ENCODE measurements at places on chromosomes 11 and 22.

DNA sequence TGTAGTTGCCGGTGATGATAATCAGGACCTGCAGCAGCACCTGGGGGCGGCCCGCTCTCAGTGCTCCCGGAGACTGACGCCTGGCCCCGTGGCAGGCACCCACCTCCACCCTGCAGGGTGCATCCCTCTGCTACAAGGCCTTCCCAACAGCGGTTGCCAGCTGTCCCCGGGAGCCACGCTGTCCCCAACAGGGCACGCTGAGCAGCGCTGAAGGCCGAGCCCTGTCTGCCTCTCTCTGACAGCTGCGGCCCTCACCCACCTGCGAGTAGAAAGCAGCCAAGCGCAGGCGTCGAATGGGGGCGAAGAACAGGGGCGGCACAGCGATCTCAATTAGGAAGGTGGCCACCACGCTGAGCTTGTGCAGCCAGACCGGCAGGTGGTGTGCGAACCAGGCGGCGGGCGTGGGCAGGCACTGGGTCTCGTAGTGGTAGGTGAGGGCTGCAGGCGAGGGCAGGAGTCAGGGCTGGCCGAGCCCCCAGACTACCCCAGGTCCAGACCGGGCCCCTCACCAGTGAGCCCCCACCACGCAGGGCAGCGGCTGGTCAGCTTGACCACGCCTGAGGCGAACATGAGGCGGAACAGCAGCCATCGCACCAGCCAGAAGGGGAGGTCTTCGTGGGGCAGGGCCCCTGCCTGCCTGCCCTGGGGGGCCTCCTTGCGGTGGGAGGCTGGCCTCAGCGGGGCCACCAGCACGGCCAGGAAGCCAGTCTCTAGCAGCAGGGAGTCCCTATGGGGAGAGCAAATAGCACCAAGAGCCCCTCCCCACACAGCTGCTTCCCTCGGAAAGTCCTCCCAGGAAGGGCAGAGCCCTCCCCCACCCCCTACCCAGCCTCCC lies 1.5 kb downstream of the LMF2 start:
- no peak for DNase-seq

GRCh38 chr11:96967616-96968015 lies 577.8 kb downstream of the JRKL start:
- no peak for DNase-seq

DNA sequence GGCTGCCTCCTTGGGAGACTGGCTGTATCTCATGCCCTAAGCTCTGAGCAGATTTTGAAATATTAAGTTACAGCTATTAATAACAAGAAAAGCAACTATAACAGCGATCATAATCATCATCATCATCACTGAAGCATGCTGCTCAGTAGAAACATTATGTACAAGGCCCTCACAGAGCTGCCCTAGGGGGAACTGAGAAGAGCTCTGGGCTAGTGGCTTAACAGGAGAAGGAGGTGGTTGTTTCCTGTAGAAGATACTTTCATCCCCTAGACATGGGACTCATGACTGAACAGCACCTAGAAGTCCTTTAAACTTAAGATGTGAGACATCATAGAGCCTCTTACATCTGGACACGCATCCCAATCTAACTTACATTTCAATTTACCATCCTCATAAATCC lies 332.8 kb upstream of the PLET1 start:
- DNase-seq: no peak

DNA sequence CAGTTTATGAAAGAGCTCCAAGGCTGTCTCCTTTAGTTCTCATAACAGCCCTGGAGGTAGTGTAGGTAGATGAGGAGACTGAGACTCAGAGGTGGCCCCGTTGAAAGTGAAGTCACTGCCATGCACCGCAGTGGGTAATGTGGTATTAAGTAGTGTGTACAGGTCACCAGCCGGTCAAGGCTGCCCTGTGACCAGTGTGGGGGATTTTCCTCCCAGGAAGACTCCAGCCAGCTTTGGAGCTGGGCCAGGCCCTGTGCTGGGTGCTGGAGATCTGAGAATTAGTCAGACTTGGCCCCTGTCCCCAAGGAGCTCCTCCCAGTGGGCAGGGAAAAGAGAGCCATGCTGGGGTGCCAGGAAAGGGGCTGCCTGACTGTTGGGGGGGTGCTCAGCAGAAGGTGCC lies 5.3 kb downstream of the OMP start:
- DNase-seq: no peak

DNA sequence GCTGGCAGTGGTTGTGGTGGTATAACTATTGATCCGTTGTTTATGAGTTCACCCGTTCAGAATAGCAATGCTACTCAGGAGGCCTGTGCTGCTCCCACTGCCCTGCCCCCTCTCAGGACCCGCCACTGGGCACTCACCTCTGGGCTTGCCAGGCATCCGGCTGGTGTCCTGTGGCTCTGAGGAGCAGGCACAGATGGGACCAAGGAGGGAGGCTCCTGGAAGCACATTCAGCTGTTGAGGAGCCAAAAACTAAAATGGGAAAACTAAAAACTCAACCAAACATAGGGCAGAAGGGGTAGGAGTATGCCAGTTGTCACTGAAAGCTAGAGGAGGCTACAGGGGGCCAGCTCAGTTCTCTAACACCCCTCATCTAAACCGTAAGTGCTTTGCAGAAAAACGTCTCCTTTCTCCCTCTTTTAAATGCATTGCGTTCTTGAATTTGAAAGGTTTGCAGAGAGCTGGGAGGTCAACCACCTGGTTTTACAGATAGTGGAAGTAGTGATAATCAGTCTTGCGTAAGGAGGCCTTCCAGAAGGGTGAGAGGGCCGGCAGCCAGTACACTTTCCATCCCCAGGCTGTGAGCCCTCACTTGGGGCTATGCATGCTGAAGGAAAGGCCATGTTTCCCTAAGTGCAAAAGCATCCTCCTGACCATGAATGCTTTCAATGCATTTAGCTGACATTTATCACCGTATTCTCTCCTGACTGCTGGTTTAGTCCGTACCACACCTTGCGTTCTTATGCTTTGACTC lies 547.4 kb downstream of the NTM start:
- DNase-seq: no peak

GRCh38 chr11:94546162-94546470 lies 2.4 kb downstream of the FUT4 start:
- DNase-seq: no peak

- DNase-seq: no peak
These were observed 239.3 kb downstream of the GRIK4 start for GRCh38 chr11:120750647-120751549.

- no peak for DNase-seq
These were observed 37.8 kb downstream of the SLC5A1 start for GRCh38 chr22:32080904-32081303.

DNA sequence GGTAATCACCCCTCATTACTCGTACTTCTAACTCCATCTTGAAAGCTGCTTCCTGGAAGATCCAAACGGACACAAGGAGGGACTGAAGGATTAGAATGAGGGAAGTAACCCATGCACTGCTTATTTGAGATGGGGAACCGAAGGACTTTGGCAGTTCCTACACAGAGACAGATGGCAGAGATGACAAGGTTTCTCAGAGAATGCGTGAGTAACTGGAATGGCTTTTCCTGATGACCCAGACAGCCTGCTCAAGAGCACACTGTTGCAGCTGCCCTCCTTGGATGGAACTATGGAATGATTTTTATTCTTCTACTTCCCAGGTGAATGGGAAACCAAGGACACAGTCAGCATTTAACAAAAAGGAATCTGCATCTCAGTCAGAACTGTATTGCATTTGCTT lies 7.3 kb downstream of the KCNJ11 start:
- no peak for DNase-seq

DNA sequence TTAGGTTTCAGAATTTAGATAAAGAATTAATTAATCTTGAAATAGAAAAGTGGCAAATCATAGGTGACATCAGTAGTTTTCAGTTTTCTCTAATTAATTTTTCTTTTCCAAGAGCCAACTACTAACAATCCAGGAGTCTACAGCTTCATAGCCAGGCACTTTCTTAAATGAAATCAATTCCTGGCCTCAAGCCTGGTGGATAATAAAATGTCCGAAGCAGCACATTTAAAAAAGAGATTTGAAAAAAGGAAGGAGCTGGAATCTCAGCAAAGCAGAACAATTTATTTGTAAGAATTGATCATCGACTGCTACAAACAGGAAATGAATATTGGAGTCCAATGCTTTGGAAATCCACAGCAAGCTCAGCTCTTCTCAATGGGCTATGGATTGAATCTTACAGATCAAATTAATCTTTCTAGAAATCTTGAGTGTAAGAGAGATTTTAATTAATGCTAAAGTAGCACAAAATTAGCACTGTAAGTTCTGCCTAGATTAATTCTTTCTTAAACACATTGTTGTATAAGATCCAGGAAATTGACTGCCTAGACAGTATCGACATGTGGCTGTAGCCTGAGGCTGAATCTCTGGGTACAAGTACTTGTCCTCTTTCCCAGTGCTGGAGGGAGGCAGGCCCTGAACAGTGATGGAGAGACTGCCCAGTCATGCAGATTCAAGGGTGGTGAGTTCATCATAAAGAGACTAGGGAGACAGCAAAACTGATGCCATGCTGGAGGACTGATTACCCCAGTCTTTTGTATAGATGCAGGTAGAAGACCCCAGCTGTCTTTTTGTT lies 167.8 kb upstream of the POU2AF2 start:
- no peak for DNase-seq

DNA sequence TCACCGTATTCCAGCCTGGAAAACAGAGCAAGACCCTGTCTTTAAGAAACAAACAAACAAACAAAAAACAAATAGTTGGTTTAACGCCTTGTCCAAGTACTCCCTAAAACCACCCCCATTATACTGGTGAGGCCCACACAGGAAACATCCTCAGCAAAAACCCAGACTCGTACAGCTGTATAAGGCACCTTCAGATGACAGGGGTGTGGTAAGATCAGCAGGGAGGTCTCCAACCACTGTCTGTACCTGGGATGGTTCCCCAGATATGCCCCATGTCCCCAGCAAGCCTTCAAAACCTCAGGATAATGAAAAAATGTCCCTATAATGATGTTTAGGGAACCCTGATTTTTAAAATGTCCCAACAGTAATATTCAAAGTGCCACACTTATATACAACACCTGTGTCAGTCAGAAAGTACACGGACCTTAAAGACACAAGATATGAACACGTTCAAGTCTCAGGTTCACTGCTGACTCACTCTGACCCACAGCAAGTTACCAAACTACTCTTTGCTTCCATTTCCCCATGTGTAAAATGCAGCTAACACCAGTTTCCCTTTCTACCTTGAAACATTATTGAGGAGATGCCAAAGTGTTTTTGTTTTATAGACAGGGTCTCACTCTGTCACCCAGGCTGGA lies 9.3 kb downstream of the SF3A1 start:
- no peak for DNase-seq

- DNase-seq: peak; percentile 64
These were observed 522 bp downstream of the RHOG start for GRCh38 chr11:3840004-3840869.

DNA sequence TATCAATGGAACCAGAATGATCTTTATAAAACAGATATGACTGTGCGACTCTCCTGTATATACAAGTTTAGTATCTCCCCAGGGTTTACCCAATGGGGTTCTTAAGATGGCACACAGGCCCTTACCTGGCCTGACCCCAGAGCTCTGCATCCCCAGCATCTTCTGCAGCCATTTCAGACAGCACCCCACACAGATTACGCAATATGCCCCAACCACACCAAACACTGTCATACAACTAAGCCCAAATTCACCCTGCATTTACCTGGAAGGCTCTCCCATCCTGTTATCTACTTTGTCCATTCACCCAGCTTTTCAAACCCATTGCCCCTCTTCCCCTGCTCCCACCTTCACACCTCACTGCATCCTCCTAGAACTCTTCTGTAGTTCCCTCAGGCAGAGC lies 182.5 kb upstream of the API5 start:
- no peak for DNase-seq

DNA sequence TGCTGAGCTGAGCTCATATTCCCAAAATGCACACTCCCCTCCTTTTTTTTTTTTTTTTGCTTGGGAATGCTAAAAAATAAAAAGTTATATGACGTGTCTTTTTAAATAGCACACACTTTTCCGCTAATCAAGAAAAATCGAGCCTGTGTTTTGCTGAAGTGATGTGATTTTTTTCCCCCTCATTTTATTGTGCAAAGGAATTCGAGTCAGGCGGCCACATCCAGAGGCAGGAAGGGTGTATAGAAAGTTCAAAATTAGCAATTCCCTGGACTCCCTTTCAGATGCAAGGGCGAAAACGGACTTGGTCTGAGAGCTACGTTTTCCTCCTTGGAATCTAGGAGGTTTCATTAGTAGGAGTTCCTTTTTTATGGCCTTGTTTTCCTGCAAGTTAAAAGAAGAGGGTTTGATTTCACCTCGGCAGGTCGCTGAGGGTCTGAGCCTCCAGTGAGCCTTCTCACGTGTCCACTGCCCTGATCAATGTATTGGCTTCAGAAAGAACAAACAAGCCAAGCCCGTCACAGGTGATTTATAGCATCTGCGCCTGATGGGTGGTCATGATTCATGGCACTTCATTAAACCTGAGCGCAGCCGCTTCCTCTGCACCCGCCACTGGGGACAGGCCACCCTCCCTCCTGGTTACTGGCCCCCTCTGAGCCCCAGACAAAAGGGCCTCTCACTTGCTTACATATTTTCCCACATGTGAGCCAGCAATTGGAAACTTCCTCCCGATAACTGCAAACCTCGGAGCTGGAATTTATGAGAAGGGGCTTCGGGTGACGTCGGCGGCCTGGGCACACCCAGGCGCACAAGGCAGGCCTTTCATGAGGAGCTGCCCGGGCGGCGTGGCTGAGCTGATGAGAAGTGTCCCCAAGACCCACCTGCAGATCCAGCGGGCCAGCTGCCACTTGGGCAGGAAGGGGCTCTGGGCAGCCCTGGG lies 64.4 kb upstream of the LINC01488 start:
- no peak for DNase-seq

- no peak for DNase-seq
These were observed 8.0 kb downstream of the MMP7 start for GRCh38 chr11:102522312-102523188.

DNA sequence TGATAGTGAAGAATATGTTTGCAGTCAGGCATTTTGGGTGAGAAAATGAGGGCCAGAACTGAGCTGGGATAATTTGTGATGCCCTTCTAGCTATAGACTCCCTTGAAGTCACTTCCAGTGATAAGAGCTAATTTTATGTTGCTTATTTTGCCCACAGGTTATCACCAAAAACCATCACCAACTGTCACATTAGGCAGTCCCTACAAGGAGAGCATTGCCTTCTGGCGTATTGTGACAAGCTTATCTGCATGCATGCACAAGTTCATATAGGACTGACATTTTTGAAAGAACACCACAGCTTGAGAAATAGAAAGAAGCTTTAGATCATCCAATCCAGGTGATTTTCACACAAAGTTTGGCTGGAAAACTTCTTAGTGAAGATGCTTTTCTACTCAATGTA lies 735.3 kb upstream of the RAG2 start:
- no peak for DNase-seq

- DNase-seq: peak; percentile 81
These were observed 26.2 kb upstream of the TPBGL start for GRCh38 chr11:75214411-75214821.

Measured in CD8-positive, alpha-beta T cell (primary cell).